ENCODE measurements at places on chromosomes 5 and 9.

DNA sequence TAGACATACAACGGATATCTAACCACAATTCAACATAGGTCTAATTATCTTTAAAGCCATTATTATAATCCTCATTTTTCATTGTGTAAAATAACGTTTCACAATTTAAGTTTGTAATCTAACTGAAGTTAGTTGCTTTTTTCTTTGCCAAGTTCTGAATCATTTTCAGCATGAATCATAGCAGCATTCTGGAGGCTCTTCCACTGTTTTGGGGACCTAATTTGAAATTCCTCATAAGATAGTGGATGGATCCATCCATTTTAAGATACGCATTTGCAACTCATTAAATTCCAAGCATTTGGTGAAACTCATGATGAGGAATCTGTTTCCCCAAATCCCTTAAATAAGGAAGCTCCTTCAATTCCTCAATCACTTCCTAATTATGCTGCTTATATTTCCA is 447.1 kb upstream of the CDH10 start:
- no peak for DNase-seq

DNA sequence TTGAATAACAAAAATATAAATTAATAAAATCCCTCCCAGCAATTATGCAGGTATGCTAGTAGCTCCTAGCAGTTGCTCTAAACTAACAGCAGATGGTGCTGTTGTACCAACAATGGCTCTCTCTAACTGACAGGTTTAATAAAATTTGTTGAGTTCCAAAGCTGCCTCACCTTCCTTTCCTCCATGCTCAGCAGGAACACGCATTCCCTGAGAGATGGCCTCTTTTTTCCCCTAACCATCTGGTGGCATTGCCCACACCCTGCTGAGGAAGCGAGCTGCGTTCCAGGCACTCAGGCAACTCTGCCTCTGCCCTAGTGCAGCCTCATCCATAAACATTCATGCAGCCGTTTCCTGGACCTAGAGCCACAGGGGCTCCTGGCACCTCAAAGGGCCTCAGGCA is 106.2 kb downstream of the KLHL3 start:
- DNase-seq, result peak; percentile 89

DNA sequence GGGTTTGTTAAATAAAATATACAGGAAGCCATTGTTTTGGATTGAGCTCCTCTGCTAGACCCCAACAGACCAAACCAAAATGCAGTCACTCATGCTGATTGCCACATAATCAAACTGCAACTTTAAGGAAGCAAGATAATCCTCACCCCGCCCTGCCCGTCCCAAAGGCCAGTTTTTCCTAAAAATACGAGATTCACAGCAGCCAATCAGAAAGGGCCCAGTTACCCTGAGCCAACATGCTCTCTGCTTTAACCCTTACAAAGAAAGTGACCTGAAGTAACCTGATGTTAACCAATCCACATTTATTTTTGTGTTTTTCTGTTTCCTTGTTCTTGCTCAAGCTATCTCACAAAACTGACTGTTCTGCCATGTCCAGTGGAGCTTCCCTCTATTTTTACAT is 21.5 kb upstream of the RNF20 start:
- no peak for DNase-seq

DNA sequence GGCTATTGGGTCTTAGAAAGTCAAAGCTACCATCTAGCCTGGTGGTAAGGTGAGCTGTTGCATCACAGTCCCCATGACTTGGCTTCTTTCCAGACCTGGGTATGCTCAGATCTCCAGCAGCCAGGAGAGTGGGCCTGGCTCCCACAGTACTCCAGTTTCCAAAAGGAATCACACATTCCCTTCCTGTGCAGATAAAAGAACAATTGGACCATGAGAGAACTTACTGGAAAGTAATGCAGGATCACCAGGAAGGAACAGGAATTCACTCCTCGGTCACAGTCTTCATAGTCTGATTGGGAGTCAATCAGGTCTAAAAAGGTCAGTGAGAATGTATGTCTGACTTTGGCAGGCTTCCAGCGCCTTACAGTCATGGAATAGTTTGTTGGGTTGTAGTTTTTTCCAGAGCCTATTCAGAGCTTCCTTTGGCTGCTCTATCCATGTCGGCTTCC is 47.8 kb upstream of the CD180 start:
- peak; percentile 87 for DNase-seq

GRCh38 chr9:128122809-128123175 is 4.7 kb downstream of the PTGES2 start:
- no peak for DNase-seq

- peak; percentile 66 for DNase-seq
These were observed 527.2 kb downstream of the KCTD16 start for GRCh38 chr5:144697847-144698262.
